AG08395 (cell line): ENCODE measurements at places on chromosomes 12 and 14.

DNA sequence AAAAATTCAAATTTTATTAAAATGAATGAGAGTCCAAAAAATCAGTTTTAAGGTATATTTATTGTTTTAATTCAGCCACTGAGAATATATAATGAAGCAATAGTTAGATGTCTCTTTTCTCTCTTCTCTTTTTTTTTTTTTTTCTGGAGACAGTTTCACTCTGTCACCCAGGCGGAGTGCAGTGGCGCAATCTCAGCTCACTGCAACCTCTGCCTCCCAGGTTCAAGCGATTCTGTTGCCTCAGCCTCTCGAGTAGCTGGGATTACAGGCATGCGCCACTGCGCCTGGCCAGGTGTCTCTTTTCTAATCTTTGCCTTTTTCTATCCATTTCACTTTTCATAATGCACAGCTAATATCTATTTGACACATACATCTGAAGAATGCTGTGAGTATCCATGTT is 307.1 kb upstream of the RGS6 start:
- DNase-seq: no peak

- peak; percentile 29 for DNase-seq
Observed at GRCh38 chr12:12079291-12079690, 8.6 kb downstream of the BCL2L14 start.

- no peak for DNase-seq
Observed at GRCh38 chr12:15427913-15428312, 105.6 kb downstream of the PTPRO start.

- no peak for DNase-seq
Observed at GRCh38 chr14:98189062-98189461, 1082.9 kb downstream of the BCL11B start.

DNA sequence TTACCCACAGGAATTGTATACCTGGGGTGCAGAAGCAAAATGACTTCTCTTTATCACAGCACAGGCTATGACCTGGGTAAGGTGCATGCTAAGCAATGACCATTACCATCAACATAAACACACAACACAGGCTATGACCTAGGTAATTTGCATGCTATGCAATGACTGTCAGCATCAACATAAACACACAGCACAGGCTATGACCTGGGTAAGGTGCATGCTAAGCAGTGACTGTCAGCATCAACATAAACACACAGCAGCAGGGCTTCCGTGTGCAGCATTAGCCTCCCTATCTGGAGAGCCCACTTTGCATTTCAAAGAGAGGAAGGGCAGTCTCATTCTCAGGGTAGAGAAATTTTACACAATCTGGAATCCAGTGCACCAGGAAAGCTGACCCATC is 583.0 kb downstream of the TMEM121 start:
- no peak for DNase-seq

DNA sequence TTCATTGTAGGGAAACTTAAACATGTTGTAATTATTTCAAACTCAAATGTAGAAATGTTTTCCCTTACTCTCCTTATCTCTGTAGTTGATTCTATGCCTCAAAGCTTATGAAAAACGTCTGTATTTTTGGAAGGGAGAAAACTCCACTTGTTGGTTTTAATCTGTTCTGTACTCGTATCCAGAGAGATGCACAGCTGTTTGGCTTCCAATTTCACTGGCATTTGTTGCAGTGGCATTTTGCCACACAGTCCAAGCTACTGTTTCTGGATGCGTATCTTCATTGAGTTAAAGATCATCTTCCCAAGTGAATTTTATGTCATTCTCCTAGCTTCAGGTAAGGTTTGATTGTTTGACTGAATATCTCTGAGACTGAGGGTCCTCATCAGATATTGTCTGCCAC is 481.4 kb downstream of the TRHDE start:
- DNase-seq: no peak

DNA sequence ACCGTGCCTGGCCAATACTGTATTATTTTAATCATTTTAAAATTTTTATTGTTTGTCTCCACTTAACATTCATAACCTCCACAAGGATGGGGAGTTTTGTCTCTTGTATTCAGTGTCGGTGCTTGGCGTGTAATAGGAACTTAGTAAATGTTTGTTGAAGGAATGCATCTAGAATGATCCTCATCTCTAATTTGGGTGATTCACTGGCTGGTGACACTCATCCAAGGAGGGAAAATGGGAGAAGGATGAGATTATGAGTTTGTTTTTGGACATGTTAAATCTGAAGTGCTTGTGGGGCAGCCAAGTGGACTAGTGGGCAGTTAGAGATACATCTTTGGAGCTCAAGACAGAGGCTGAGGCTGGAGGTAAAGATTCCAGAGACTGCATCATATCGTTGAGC is 5.1 kb downstream of the KLC1 start:
- DNase-seq: peak; percentile 29

GRCh38 chr12:70822412-70822811 is 98.1 kb downstream of the PTPRR start:
- DNase-seq: no peak

DNA sequence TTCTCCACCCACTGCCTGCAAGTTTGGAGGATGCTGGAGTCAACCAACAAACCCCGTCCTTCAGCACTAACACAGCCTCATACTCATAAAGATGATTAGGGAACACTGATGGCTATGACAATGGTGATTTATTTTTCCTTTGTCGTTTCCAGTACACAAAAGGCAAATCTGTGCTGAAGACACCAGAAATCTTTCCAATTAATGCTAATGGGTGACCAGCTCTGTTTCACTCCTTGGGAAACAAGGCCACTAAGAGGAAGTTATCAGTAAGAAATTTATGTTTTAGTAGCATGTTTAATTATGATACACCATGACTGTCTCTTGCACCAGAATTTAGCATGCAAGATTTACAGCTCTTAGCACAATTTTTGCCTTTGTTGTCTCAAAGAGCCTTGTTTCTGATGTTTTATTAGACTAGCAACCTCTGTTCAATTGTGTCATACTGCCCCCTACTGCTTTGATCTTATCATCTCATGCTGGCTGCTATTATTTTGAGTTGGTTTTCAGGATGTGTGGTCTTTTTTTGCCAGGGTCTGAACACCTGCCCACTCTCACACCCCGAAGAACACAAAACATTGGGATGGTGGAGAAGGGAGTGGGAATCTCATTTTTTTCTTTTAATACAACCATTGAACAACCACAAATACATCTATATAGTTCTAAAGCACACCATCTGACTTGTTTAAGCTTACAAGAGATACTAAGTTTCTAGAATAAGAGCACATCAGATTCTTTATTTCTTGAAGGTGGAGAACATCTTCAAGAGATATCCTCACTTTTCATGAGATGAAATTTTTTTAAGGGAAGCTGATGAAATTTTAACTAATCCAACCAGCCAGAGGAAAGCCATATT is 160.9 kb downstream of the SPTSSA start:
- peak; percentile 62 for DNase-seq

- no peak for DNase-seq
Observed at GRCh38 chr12:122590990-122591389, 63.9 kb downstream of the KNTC1 start.

DNA sequence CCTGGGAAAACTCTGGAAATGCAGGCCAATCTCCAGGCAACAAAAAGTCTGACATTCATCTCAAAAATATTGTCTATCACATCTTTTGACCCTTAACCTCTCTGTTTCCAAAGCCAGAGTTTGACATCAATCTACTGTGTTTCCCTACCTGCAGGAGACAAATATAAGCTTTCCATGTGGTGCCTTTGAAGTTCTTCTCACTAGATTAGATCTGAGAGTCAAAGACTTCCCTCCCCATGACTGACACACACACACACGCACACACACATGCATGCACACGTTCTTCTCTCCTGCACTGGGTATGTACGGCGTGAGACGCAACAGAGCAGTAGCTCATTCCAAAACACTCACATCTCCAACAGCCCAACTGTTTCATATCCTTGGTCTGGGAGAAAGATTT is 8.1 kb upstream of the ITPR2 start:
- no peak for DNase-seq

- no peak for DNase-seq
Observed at GRCh38 chr14:61329478-61330051, 8.2 kb downstream of the PRKCH start.

GRCh38 chr12:52543985-52544883 is 8.7 kb downstream of the KRT71 start:
- peak; percentile 51 for DNase-seq

GRCh38 chr14:32939254-32940065 is 781 bp downstream of the NPAS3 start:
- DNase-seq: peak; percentile 79

DNA sequence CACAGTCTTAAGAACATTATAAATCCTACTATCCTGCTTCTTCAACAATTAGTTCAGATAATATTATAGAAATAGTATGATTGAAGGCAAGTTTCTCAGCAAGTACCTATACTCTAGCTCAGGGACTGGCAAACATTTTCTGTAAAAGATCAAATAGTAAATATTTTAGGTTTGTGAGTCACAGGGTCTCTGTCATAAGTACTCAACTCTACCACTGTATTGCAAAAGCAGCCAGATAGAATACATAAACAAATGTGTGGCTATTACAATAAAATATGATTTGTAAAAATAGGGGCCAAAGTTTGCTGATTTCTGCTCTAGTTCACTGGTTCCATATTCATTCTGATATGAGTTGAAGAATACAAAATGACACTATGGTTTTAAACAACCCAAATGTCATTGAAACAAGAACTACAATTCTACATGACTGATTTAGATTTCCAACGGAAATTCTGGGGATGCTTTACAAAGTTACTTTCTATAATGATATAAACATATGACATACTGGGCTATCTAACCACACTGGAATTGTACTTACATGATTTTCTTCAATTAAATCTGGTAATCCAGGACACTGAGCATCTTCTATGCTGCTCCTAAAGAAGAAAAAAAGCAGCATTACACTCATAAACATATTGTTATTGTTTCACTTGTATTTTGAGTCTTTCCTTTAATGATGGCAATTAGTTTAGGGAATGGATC is 23.2 kb downstream of the LGALS3 start:
- DNase-seq: peak; percentile 13

- no peak for DNase-seq
Observed at GRCh38 chr12:48917857-48918537, 7.3 kb downstream of the FKBP11 start.

DNA sequence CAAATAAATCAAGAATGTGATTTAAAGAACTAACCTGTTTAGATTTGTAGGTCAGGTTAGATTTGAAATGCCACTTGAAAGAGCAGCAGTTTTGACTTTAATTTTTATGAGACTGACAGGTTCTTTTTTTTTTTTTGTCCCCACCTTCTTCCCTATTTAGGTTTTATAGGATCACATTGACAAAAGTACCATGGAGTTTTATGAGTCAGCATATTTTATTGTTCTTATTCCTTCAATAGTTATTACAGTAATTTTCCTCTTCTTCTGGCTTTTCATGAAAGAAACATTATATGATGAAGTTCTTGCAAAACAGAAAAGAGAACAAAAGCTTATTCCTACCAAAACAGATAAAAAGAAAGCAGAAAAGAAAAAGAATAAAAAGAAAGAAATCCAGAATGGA is 31.9 kb downstream of the KTN1 start:
- no peak for DNase-seq

GRCh38 chr12:18432206-18432605 is 170.9 kb downstream of the PIK3C2G start:
- no peak for DNase-seq

DNA sequence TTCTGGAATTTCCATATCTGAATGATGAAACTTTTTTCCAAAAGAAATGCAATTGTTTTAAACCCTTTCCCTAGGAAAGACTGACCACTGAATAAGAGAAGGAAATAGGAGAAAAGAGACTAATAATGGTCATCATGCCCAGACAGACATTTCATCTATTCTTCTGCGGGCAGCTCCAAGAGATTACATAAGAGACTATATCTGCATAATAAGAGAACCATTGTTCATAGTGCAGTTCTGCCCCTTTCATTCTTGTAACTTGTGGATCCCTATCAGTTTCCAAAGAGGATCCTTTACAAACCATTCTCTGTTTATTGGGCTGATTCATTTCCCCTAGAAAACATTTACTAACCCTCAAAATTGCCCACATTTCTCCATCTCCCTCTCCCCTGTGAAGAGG is 197.8 kb downstream of the FSCB start:
- no peak for DNase-seq

GRCh38 chr12:101243074-101243473 is 33.0 kb upstream of the SLC5A8 start:
- DNase-seq: no peak

- peak; percentile 91 for DNase-seq
Observed at GRCh38 chr12:53096089-53096741, 1.3 kb upstream of the IGFBP6 start.

GRCh38 chr12:52197371-52198231 is 5.8 kb upstream of the KRT80 start:
- no peak for DNase-seq

DNA sequence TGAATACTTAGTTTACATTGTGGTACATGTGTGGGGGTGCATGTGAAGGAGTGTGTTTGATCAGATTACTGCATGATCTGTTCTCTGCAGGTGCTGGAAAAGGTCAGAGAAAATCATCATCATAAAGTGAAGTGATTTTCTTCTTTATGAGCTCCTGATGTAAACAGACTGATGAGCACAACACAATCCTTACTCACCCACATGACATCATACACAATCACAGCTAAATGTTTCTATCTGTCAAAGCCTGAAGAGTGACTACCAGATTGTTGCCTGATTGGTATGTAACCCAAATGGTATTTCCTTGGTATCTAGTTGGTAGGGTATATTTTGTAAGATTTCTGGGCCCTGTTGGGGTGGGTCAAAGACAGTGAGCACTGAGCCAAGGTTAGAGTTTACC is 270.8 kb downstream of the FOXG1 start:
- no peak for DNase-seq

- DNase-seq: no peak
Observed at GRCh38 chr14:100710826-100711462, 15.7 kb upstream of the DLK1 start.

DNA sequence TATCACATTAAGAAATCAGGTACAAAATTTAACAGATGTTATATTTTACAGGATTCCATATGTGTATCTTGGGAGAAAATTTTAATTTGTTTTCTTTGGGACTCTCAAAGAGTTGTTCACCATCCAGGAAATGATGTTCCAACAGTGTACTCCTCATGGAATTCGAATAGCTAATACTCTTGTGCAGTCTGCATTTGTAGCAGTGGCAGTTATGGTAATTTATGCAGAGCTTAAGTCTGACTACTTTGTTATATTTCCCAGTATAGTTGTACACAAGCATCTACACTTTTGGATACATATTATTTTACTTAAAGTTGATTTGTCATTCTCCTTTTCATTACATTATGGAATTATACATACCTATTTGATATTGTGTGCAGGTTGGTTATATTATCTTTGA is 436.7 kb upstream of the FBXO33 start:
- DNase-seq: no peak

- DNase-seq: no peak
Observed at GRCh38 chr12:6125310-6125608, 789 bp upstream of the VWF start.

DNA sequence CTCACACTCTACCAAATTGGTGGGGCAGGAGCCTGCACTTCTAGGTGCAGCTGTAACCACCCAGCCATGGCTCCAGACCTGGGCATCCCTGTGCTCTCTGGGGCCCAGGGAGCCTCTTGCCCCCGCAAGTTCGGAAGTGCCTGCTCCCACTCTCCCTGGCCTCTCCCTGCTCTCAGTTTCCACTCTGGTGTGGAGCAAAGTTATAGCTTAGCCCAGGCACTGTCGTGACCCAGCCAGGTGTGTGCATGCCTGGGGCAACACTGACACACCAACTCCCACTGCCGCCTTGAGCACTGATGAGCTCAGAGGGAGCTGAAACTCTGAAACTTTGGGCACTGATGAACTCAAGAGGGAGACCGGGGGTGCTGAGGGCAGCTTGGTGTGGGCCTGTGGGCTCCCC is 8.7 kb upstream of the FBXO33 start:
- no peak for DNase-seq
